ENCODE measurements at places on chromosomes 12 and 14.

GRCh38 chr14:94960285-94961001 is 190.5 kb upstream of the GSC start:
- DNase-seq = no peak

DNA sequence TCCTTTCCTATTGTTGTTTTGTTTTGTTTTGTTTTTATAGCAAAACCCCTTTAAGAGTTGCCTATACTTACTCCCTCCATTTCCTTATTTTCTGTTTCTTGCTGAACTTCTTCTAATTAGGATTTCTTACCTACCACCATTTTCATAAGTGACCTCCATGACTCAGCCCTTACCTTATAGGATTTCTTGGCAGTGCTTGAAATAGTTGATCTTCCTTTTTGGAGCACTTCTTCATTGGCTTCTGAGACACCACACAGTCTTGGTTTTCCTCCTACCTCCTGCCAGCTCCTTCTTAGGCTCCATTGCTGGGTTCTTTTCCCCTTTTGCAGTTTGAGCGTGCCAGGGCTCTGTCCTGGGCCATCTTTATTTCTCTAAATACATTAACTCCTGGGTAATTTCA is 23.4 kb upstream of the EID3 start:
- DNase-seq = no peak

GRCh38 chr14:105471823-105472485 is 2.7 kb upstream of the CRIP2 start:
- no peak for DNase-seq

DNA sequence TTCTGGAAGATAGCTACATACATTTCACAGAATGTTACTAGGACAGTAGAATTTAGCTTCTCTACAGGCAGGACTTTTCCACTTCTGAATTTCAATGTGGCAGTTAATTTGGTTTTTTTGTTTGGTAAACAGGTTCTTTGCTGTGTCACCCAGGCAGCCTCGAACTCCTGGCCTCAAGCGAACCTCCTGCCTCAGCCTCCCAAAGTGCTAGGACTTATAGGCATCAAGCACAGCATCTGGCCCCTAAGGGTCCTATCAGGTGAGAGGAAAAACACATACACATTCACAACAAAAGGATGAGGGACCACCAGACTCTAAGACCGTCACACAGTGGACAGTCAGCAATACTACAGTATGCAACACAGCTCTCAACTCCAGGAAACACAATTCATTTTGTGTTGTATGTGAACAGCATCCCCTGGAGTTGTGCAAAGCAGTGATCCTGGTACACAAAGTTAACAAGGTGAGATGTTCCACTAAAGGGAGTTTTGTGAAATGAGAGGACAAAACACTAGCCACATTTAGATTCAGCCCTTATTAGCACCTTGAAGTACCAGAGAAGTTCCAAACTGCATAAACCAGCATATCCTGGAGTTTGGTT is 6.9 kb downstream of the ATP2B1 start:
- no peak for DNase-seq

DNA sequence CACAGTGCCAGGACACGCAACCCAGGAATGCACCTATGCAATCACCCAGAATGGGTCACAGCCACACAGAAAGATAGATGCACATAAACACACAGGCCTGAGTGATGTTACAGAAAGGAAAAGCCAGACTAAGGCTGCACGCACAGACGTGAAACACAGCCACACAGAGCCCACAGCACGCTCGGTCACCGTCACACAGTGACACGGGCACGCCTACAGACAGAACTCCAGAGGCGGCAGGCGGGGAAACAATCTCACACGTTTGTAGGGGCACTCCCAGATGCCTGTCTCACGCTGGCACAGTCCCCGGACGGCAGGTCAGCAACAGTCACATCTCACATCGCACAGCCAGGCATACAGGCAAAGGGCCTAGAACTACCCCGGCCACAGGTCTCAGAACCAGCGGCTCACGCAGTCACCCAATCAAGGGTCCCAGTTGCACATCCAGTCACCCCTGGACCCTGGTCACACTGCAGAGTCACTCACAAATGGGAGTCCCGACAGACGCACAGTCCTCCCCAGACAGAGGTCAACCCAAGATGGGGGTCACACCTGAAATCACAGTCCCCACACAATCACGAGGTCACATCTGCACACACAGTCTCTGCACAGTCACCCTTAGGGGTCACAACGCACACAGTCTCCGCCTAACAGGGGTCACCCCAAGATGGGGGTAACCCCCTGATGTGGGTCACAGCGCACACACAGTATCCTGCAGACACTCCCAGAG is 790 bp downstream of the SSH1 start:
- peak; percentile 36 for DNase-seq

DNA sequence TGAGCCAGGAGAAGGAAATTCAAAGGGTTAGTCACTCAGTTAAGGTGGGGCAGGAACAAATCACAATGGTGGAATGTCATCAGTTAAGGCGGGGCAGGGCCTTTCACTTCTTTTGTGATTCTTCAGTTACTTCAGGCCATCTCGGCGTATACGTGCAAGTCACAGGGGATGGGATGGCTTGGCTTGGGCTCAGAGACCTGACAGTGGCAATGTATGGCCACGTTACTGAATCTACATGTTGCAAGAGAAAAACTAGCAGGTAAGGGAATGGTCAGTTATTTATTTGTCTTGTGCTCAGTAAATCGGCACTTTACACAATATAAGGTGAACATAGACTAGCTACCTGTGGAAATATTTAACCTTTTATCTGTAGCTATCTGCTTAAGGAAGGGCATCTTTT is 11.9 kb downstream of the SLCO1B3 start:
- DNase-seq = no peak

DNA sequence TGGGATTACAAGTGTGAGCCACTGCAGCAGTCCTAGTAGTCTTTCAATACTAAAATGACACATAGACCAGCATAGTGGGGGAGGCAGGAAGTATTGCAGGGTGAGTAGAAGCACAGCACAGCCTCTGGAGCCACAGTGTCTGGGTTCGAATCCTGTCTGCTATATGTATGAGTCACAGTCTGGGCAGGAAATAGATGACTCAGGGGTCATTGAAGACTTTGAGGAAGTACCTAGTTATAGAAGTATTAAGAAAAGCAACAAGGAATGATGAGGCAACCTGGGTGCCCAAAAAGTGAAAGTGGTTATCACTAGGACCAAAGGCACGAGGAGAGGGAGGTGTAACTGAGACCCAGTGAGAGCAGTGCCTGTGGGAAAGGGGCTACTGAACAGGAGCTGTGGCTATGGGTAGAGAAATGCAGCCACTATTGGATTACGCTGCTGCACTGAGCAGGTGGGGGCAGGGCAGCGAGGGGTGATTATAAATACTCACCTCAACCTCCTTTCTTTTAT is 124.0 kb downstream of the PDE3A start:
- DNase-seq = peak; percentile 0

- DNase-seq = no peak
These were observed 26.0 kb upstream of the RXYLT1 start for GRCh38 chr12:63753743-63754142.

- DNase-seq = no peak
These were observed 72.0 kb upstream of the TBX5 start for GRCh38 chr12:114477989-114478395.

DNA sequence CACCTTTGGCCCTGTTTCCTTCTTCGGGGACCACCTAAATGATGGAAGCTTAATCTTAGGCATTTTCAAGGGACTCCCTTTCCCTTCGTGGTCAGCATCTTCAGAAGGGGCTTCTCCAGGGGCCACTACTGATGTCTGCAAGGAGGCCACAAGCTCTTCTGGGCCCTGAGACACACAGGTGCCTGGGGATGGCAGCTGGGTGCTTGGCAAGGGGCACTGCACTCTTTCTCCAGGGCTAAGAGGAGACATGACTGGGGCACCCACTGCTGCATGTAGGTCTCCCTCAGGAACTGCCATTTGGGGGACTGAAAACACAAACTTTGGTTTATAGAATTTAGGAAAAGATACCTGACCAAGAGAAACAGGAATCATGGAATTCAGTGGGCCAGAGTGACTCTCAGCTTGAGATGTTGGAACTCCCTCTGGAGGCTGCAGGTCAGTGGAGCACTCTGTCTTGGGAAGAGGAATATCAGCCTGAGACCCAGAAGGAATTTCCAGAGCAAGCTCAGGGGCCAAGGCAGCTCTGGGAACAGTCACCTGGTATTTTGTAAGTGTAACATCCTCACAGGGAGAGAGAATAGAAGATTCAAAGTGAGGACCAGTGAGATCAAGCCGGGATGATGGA is 16.0 kb downstream of the PLD4 start:
- DNase-seq = no peak

DNA sequence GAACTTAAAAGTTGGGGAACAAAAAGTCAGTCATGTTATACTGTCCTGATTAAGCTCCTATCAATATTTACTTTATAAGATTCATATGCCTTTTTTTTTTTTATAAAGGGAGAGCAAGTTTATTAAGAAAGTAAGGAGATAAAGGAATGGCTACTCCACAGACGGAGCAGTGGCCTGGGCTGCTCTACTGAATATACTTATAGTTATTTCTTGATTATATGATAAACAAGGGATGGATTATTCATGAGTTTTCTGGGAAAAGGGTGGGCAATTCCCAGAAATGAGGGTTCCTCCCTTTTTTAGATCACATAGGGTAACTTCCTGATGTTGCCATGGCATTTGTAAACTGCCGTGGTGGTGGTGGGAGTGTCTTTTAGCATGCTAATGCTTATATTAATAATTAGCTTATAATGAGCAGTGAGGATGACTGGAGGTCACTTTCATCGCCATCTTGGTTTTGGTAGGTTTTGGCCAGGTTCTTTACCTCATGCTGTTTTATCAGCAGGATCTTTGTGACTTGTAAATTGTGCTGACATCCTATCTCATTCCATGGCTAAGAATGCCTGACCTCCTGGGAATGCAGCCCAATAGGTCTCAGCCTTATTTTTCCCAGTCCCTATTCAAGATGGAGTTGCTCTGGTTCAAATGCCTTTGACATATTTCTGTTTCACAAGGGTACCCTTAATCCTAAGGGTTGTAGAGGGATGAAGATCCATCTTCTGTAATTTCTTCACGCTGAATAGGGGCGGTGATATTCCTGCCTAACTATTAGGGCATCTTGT is 73.9 kb downstream of the OTOGL start:
- DNase-seq = no peak

DNA sequence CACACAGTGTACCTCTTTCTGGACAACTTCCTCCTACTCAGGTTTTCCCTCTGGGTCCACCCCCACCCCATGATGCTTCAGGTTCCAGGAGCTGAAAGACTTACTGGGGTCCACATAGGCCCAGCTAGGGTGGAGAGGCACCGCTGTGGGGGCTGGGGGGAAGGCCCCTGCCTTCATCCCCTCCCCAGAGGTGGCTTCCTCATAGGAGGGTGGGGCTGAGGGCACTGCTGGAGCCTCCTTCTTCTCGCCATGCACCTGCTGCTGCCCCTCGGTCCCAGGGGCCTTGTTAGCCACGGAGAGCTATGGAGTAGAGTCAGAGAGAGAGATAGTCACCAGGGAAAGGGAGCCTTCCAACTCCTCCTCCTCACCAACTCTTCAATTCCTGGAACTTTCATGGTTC is 2.7 kb downstream of the FAIM2 start:
- DNase-seq = no peak

DNA sequence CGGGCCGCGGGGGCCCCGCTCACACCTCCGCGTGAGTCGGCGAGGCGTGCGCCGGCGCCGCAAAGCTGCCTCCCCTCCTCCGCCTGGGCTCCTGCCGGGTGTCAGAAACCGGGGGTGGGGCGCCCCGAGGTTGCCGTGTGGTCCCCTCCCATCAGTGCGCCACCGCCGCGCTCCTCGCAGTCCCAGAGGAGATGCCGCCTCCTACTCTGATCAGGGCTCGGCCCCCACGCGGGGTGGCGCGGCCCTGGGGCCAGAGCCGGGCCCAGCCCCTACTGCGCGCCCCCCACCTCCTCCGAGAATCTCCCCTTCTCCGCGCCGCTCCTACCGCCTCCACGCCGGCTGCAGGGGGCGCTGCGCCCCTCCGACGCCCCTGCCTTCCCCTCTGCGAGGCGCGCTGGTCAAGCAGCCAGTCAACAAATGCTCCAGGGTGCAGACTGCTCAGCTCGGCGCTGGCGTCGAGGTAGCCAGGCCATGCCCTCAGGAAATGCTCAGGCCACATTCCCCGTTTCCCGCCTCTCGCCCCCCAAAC is 467 bp upstream of the JAG2 start:
- DNase-seq = no peak

DNA sequence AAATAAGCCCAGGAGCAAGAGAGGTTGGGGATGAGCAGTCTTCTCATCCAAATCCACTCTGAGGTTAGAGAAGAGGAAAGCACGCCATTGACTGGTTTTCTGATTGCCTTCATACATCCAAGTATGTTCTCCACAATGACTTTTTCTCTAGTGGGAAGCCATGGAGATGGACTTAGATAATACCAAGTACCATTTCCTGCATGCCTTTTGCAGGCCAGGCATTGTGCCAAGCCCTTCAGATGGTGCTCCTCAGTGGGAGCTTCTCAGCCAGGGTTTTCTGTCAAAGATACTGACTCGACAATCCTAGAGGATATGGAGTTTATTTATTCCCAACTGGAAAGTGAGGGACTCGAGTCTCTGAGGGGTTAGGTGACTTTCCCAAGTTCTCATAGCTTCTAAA is 218.0 kb downstream of the ZFP36L1 start:
- no peak for DNase-seq

GRCh38 chr12:56377310-56377988 is 14.8 kb upstream of the APOF start:
- DNase-seq = no peak

DNA sequence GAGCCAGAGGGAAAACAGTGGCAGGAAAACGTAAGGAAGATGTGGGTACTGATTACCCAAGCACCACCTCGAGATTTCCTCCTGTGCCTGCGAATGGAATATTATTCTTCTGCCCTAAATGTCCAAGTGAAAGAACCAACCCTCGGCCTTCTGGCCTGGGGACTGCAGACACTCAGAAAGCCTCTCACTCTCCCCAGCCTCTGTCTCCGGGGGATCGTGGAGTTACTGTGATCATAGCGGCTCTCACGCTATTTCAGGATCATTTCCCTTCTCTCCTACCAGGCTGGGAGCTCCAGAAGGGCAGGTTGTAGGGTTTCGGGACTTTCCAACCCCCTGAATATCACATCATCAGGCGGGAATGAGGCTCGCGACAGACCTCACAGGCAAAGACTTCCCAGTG is 68.9 kb downstream of the KDM2B start:
- DNase-seq = no peak

- no peak for DNase-seq
These were observed 32.3 kb downstream of the PROX2 start for GRCh38 chr14:74843653-74844052.

- DNase-seq = no peak
These were observed 445.4 kb upstream of the OR4E1 start for GRCh38 chr14:22118899-22119477.

DNA sequence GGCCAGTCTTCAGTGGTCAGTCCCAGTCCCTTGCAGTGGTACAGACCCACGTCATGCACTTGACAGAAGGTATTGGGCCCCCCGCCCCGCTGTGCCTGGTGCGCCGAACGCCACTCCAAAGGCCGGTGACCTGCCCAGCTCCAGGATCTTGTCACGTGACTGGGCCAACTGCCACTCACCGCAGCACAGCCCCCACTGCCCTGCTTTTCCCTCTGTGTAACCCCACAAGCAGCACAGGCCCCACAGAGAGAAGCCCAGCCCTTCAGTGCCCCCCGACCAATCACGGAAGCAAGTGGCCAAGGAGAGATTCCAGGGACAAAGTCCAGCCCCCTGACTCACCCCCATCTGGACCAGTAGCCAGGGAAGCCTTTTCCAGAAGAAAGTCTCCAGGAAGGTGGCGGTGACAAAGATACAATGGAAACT is 498 bp downstream of the GPR132 start:
- DNase-seq = no peak

GRCh38 chr12:76337583-76337982 is 10.6 kb downstream of the BBS10 start:
- DNase-seq = no peak

All from stimulated activated CD4-positive, alpha-beta T cell treated with anti-CD3 and anti-CD28 coated beads, TNF-alpha, amount 100 ng/mL, for 48 hours (primary cell).